ENCODE measurements at places on chromosomes 11 and 22. TPM values are rescaled to one million over a fixed set of nuclear protein-coding genes. Genes with fewer than 3 reads are reported as not detected.

Gene DSCAML1
- not detected for total RNA-seq

Gene MIOX
- 0.29 TPM for total RNA-seq

Gene LUZP2
- 0.32 TPM for total RNA-seq

Gene HBB
- not detected for total RNA-seq

Gene MYEOV
- 0.72 TPM for total RNA-seq

Gene ANO3
- 0.47 TPM for total RNA-seq

Gene GPHA2
- not detected for total RNA-seq

Gene JAM3
- total RNA-seq = 11.3 TPM

Gene DUSP8
- 3.1 TPM for total RNA-seq

Gene PLA2G3
- total RNA-seq = not detected

Gene NXPE2
- not detected for total RNA-seq

Gene TBX10
- total RNA-seq = not detected

Gene GP1BB
- total RNA-seq = 3.9 TPM

DNA sequence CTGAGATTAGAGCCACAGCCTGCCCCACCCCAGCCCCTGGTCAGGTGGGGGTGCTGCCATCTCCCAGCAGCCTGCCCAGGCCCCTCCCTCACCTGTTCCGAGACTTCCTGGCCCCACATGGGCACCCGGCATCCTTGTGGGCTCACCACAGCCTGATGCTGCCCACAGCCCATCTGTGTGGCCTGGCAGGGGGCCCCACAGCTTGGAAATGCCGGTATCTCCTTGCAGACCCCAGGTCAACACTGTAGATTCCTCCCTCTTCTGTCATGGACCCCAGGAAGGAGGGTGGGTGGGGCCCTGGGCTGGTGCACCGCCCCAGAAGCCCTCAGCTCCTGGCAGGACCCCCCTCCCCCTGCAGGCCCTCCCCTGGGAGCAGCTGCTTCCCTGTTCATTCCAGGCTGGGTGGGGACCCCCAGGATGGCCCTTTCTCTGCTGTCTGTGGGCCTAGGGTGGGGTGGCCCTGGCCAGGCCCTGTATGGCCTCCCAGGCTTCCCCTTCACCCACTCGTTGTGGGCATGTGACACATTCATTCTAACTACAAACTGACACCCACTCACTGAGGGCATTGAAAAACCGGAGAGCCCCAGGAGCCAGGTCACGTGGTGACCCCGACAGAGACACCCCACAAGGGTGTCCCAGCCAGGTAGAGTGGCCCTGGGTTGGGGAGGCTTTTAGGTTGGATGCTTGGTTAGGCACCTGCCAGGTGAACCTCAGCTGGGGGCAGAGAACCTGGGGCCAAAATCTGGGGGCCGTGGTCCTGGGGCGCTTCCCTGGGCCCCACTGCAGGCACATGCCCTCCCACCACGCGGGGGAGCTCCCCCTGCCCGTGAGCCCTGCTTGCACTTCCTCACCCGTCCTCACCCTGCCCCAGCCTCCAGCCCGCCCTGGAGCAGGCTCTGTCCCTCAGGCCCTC is 44.1 kb upstream of the CCDC188 start:
- DNase-seq = no peak

DNA sequence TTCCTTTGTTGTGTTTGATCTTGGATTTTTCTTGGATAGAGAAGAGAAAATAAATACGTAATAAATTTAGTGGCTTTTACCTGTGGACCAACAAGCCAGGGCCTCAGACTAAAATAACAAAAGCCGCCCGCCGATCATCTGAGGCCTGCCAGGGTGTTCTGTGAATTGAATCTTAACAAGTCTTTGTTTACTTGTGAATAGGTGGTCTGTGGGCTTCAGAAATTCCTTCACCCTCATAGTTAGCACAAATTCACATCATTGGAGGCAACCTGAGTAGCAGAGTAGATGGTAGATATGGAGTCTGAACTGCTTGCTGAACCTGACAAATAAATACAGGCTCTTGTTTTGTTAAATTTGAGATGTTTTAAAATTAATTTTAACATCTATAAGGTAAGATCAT is 176.3 kb upstream of the MTNR1B start:
- DNase-seq = no peak

GRCh38 chr22:23164091-23164490 is 16.2 kb upstream of the BCR start:
- DNase-seq = no peak

- DNase-seq = no peak
Measured at GRCh38 chr11:83272627-83273026, 13.5 kb downstream of the CCDC90B start.

- DNase-seq = no peak
Measured at GRCh38 chr11:60477035-60477445, 15.5 kb upstream of the MS4A12 start.

DNA sequence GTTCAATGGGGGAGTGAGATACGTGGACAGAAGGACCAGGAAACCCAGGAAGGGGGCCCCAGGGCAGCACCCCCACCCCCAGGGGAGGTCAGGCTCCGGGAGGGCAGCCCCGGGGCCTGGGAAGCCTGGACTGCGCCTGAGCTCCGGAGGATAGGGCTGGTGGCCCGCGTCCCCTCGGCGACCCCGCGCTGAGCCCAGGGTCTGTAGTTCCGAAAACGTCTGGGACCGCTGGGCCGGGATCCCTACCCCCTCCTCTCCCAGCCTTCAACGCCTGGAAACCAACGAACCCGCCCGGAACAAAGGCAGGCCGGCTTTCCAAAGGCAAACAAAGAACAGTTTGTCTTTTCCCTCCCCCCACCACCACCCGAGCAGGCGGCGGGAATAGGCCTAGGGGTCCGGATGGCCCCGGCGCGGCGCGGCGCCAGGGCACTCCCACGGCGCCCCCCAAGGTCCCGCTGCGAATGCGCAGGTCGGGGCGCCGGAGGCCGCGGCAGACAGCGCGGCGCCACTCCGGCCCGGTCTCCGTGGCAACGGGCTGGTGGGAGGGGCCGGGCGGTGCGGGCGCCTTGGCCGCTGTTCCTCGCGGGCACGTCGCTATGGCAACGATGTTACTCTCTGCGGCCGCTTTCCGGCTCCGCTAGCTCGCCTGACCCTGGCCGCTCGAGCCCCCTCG is 58.5 kb downstream of the IGLL1 start:
- peak; percentile 75 for DNase-seq

DNA sequence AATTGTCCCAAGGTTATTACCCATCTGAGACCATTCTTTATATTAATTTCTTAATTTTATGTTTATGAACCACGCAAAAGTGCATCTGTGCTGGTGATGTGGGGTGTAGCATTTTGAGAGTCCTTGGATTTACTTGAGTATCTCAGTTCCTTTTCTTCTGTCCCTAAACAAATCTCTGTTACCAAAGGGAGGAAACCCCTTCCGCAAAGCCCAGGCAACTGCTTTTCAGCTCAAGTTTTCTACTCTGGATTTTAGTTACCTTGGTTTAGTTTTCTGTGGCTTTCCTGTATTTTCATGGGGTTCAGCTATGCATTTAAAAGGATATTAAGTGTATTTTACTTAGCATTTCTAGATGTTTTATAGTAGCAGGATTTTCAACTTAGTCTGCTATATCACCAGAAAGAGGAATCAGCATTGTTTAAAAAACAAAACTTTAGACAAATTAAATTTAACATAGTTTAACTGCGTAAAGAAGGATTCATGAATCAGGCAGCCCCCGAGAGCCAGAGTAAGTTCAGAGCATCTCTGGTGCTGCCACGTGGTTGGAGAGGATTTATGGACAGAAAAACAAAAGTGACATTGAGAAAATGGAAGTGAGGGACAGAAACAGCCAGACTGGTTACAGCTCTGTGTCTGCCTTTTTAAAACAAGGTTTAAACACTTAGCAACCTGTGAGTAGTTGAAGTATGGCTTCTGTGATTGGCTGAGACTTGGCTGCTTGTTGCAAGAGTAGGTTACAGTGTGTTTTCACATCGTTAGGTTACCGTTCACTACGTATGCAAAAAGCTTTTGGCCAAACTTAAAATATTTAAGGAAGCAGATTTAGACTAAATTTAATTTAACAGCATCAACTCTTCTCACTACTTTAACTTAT is 9.6 kb downstream of the ADM start:
- peak; percentile 54 for DNase-seq

DNA sequence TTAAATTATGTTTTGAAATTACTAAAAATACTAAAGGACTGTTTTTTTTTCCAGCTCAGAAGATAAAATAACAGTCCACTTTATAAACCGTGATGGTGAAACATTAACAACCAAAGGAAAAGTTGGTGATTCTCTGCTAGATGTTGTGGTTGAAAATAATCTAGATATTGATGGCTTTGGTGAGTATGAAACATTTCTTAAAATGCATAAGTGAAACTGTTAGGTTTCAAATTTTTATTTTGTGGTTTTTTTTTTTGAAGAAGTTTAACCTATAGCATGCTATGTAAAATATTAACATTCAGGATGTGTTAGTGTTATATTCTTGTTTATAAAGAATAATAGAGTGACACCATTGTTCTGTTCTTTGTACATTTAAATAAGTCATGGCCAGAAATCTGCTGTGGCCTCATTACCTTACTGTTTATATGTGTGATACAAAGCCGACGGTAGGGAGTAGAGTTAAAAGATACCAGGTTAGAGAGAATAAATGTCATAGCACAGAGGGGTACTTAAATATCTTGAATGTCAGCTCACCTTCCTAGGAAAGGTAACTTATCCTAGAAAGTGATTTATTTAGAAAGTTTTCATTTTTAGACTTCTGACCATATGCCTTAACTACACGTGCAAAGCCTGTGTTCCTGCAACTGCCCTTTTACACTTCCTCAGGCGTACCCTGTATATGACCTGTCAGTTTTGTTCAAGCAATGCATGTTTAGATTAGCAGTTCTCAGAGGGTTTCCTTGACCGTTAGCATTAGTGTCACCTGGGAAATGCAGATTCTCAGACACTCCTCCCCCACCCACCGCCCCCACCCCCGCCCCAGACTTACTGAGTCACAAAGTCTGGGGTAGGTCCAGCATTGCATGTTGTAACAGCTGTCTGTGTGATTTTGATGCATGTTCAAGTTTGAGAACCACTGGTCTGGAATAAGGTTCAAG is 6.3 kb downstream of the FDX1 start:
- DNase-seq = no peak

DNA sequence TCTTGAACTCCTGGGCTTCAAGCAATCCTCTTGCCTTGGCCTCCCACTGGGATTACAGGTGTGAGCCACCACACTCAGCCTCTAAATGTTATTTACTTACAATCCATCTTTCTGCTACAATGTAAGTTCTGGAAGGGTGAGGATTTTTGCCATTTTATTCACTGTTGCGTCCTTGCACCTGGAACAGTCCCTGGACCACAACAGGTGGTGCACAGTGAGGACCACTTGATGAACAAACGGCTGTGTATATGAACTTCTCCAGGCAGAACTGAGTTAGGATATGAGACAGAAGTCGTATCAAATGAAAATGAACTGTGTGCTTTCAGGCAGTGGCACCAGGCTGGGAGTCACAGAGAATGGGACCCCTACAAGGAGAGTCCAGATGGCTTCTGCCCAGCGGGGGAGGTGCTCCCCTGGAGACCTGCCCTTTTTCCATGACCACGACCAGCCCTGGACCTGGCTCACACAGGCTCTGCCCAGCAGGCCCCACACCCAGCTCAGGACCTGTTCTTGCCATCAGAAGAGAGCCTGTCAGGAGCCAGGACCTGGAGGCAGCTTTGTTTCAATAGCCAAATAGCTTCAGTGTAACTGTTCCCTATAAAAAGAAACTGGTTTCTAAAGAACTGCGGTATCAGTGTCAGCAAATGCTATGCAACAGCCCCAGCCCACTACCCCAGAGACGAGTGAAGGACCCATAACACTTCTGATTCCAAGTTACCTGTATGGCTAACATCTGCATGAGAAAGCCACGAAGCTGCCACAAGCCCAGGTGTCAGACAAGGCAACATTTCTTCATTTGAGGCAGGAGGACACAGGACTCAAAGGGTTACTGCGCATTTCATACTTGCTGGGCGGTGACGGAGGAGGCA is 104.9 kb downstream of the MICAL3 start:
- DNase-seq = no peak

DNA sequence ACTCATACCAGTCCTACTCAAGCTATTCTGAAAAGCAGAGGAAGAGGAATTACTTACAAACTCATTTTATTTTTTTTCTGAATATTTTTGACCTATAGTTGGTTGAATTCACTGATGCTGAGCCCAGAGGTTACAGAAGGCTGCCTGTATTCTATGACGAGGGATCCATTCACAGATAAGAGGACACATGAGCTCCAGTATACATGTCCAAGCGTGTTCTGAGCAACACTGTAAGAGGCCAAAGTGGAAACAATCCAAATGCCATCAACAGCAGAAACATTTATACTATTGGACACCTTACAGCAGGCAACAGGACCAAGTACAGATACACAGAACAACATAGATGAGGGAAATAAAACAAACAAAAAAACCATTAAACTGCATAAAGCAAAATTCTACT is 10.3 kb downstream of the KDM4E start:
- DNase-seq = no peak

GRCh38 chr11:1006762-1007161 is 29.8 kb downstream of the MUC6 start:
- DNase-seq = no peak

- DNase-seq = peak; percentile 22
Measured at GRCh38 chr11:67613960-67614715, 7.4 kb downstream of the NDUFV1 start.

GRCh38 chr11:34510218-34510617 is 3.4 kb downstream of the ELF5 start:
- no peak for DNase-seq

- no peak for DNase-seq
Measured at GRCh38 chr11:45948356-45948755, 25.9 kb downstream of the LARGE2 start.

DNA sequence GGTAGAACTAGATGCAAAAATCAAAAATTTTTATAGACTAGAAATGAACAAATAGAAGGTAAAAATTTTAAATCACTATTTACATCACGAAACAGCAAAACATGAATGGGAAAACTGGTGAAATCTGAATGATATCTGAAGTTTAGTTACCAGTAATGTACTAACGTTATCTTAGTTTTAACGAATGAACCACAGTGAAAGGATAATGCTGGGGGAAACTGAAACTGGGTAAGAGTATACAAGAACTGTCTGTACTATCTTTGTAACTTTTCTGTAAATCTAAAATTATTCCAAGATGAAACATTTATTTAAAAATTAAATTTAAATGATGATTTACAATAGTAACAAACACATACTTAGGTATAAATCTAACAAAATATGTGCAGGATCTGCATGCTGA is 7.4 kb downstream of the GDPD4 start:
- DNase-seq = no peak

- no peak for DNase-seq
Measured at GRCh38 chr22:45830531-45831245, 146.3 kb downstream of the WNT7B start.

DNA sequence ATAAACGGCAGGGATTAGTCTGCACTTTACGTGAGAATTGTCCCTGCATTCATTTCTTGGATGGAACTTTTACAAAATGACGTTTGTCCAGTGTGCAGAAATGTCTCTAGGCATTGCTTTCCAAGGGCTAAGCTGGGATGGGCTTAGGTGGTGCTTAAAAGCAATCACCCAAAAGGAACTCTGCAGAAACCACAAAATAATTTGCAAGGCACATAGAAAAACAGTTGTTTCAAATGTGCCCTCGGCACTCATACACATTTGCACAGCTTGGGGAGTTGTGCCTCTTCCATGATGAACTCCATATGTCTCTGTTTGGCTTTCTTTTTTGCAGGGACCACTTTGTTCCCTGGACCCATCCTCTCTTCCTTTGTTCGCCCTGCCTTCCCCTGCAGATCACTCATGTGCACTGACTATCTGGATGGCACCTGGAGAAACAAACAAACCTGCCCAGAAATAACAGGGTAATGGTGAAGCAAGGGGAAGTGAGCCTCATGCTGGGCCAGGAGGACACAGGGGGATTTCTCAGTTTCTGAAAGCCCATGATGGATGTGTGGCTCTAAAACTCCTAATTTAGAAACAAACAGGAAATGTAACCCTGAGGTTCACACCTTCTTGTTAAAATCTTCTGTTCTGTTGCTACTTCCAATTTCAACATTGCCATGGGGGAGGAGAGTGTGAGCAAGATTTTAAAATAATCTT is 150.2 kb downstream of the SNX19 start:
- no peak for DNase-seq

All from NCI-H460 (cell line).